Activated naive CD8-positive, alpha-beta T cell treated with anti-CD3 and anti-CD28 coated beads, Interleukin-2, amount 10 ng/mL, durations not matched to agents 7 days and 5 days (primary cell): ENCODE measurements at places on chromosomes 6 and 20. TPM values are rescaled to one million over a fixed set of nuclear protein-coding genes. Genes with fewer than 3 reads are reported as not detected.

Gene GHRH
- not detected for total RNA-seq

Gene IGF2R
- total RNA-seq, result 75.0 TPM

DNA sequence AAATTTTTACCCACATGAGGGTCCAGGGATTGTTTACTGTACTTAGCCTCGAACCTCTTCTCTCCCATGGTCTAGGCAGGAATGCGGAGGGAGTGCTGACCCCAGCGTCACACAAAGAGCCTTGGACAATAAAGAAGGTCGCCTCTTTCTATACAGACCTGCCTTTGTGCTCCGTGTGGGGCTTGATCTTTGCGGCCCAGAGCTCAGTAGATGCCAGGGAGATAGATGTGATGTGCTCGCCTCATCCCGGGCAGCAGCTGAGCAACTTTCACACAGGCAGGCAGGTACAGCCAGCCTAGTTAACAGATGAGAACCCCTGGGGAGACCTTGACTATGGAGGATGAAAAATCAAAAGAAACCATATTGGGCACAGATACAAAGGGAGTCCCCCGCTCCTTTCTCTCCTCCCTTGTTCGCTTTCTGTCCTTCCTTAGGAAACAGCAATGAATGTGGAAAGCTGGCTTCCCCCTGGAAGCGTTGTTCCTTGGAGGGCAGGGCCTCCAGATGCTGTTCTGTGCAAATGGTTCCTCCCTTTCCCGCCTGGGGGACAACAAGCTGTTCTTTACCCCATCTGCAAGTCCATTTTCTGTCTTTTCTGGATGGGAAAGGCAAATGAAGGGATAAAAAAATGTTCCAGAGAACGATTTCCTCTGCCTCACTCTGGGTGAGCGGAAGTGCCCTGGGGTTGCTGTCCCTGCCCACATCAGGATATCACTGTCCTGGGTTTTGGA, 128.3 kb downstream of the OLIG3 start:
- no peak for DNase-seq

DNA sequence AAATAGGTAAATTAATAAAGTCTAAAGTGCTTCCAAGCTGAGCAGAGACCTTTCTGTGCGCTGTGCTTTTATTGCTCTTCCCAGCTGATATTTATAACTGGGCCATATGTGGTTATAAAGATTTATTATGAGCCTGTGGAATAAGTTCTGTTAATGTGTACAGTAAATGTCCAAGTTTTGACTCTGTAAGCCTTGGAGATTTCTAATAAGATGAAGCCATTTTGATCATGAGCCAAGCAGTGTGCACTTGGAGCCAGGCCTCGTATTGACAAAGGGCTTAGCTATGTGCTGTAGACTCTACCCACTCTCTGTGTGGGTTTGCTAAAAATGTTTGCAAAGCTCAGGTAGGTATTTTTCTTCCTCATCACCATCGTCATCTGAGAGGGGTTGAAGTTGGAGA, 361.1 kb downstream of the FOXA2 start:
- no peak for DNase-seq

DNA sequence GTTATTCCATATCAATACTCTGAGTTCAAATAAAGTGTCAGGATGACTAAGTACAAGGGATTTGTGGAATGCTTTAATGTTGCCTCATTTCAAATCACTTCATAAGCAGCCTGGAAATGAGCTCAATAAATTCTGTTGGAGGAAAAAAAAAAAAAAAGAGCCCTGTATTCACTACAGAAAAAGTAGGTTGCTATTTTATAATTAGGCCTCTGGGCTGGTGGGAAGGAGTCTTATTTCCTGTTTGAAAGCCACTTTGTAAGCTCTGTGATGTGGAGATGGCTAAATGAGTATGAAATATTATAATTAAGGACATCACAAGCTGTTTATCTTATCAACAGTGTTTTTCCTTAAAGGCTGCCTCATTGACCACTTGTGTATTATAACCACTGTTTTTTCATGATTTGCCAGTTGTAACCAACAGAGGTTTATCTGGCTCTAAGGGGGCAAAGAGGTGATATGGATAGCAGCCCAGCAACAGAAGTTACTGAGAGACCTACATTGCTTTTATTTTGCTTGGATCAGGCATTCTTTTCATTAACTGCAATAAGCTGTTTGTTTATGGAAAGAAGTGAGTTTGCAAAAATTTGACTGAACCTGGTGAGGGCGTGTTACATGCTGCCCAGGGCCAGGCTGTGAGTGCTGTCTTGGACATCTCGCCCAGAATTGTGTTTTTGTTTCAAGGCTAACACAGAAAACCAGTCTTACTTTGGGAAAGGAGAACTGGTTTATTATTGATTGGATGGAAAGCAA, 563.3 kb upstream of the MAP3K7 start:
- no peak for DNase-seq

DNA sequence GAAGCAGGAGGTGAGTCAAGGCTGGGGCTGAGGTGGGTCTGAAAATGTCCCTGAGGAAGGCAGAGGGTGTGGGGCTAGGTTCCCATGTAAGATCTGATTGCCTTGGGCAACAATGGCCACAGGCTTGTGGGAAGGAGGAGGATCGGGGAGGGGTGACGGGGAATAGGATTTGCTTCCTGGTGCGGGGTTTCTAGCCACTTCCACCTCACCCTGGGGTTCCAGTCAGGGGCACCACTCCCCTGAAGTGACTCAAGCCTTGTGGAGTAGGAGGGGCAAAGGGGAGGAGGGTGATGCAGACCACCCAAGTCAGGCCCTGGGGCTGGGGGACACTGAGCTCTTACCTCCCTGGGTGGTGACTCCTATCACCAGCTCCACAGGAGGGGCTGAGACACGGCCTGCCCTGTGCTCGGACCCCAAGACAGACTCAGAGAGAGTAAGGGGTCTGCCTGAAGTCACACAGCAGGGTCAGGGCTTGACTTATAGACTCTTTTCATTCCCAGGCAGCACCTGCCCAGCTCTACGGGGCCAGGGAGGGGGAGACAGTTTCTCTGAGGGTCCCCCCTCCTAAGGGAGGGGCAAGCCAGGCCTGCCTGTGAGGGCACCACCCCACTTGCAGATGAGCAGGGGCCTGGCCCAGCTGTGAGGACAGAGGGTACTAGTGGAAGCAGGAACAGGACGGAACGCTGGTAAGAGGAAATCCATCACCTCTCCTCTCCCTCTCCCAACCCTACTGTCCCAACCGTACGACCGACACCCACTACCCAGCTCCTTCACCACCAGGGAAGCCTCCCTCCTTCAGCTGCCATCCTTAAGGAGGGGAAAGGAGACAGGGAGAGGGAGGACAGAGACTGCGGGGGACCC, 12.4 kb upstream of the SPDEF start:
- DNase-seq, result no peak

DNA sequence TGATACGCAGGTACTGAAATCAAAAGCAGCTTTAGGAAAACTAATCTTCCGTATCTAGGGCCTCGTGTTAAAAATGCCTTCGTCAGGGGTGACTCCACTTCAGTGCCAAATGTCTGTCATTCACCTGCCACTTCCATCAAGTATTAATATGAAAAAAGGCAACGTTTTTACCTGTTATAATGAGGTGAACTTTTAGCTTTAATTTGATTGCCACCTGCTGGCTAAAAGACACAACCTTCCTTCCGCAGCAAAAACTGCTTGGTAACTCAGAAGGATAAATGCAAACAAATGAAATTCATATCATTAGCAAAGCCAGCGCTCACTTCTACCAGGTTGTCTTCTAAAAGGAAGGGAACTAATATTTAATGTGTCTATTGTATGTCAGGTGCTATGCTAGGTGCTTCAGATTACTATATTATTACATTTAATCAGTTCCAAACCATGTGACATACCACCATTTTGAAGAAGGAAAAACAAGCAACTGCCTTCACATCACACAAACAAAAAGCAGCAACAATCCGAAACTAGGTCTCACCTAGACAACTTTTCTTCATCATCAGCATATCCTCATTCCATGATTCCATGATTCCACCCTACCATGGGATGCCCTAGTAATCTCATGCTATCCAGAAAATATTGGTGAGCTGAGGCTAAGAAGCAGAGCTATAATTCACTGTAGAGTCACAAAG, 20.6 kb upstream of the ARHGAP18 start:
- no peak for DNase-seq
